ENCODE measurements at places on chromosomes 16 and 17.

DNA sequence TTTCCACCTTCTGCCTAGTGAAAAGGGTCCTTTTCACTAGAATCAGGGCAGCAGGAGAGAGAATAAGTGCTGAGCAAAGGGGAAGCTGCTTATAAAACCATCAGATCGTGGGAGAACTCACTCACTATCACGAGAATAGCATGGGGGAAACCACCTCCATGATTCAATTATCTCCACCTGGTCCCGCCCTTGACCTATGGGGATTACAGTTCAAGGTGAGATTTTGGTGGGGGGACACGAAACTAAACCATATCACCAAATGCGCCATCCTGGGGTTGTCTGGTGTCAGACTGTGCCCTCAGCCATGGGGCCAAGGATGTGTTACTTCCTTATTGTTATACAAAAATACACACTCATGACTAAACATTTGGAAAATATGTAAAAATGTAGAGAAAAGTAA lies 10.4 kb upstream of the KATNB1 start:
- no peak for DNase-seq

GRCh38 chr17:70775679-70776078 lies 606.3 kb downstream of the KCNJ2 start:
- DNase-seq, result no peak

GRCh38 chr17:16925461-16926060 lies 46.4 kb downstream of the TNFRSF13B start:
- DNase-seq, result no peak

DNA sequence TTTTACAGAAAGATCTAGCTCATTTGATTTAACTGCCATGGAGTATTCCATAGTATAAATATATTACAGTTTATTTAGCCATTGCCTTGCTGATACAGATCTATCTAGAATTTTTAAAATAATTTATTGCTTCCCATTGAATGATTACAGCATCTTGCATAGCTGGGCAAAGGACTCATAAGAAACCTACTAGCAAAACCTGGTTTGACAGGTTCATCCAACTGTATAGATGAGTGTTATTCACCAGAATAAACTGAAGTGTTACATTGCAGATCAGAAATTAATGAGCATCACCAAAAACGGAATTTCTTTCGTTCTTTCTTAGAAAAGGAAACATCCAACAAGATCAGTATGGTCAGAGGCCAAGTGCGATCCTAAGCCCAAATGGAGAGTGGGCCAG lies 202.2 kb upstream of the CACNG5 start:
- DNase-seq, result no peak

- no peak for DNase-seq
Measured at GRCh38 chr17:6444571-6445335, 498 bp downstream of the PIMREG start.

GRCh38 chr16:59121411-59122261 lies 387.5 kb upstream of the GOT2 start:
- no peak for DNase-seq

DNA sequence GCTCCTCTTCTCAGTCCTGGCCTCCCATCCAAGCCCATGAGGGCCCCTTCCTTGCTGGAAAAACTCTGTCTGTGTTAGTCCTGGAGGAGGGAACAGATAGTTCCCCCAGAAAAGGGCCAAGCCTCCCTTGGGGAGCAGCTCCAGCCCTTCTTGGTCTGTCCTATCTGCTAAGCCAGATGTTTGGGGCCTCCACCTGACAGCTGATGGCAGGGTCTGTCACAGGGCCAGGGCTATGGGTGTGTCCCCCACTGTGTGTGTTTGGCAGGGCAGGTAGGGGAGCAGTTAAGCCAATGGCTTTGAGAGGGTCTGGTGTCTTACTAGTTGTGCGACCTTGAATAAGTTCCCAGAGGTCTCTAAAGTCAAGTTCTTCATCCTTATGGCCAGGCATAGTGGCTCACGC lies 13.6 kb upstream of the SLC4A1 start:
- DNase-seq, result no peak

DNA sequence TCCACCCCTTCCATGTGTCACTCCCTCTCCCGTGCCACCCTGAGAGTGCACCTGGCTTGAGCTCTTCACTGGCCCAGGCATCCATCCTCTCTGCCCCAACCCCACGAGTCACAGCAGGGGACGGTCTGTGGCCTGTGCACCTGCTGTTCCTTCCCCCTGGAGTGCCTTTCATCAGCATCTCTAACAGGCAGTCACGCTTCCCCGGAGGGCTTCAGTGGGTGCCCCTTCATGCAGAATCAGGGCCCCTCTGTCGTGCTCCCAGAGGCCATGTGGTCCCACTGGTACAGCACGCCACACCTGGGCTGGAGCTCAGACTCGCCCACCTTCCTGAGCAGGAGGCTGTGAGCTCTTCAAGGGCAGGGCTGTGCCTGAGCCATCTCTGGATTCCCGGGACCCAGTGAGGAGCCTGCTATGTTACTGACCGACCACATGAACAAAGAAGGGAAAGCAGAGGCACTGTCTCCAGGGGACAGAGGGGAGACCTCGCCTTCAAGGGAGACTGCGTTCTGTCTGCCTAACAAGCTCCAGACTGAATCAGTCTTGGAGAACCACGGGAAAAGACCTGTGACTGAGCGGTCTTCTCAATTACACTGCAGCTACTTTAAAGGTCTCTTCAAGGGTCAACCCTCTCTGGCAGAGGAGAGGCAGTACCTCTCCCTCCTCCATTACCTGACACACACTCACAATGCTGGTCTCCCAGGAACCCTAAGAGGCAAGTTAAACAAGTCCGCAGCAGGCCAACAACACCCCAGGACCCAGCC lies 78.8 kb upstream of the DOC2B start:
- DNase-seq, result no peak

GRCh38 chr17:29567554-29568330 lies 759 bp upstream of the TP53I13 start:
- peak; percentile 29 for DNase-seq

DNA sequence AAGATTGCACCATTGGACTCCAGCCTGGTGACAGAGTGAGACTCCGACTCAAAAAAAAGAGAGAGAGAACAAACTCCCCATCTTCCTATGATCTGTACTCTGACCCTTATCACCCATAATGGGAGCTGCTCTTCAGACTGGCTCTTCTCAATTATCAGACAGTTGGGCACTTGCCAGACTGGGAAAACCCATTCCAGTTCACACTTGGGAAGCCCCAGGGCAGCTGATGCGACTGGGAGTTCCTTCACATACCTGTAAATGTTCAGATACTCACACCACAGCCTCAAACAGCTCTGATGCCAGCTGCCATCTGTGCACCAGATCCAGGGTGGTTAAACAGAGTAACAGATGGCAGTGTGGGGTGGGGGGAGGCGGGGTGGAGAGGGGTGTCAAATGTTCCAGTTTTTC lies 23.8 kb upstream of the TMEM101 start:
- DNase-seq, result no peak

- DNase-seq, result no peak
Measured at GRCh38 chr16:86625029-86625428, 46.7 kb downstream of the FOXL1 start.

DNA sequence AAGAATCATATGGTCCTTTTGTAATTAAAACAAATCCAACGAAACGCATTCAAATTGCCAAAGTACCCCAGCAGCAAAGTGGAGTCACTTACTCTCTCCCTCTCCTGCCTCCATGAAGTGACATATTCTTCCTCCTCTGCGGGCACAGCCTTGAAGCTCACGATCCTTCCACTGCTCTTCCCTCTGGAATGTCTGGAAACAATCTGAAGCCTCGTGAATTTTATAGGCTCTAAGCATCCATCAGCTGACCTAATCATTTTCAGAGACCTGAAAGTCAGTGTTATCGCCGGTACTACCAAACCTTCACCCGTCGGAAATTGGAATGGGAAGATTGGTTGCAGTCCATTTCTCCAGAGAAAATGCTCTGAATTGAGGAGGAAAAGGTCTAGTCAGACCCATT lies 134.5 kb upstream of the FOXF1 start:
- DNase-seq, result no peak

GRCh38 chr16:23509782-23510163 lies 521 bp downstream of the GGA2 start:
- DNase-seq, result no peak

DNA sequence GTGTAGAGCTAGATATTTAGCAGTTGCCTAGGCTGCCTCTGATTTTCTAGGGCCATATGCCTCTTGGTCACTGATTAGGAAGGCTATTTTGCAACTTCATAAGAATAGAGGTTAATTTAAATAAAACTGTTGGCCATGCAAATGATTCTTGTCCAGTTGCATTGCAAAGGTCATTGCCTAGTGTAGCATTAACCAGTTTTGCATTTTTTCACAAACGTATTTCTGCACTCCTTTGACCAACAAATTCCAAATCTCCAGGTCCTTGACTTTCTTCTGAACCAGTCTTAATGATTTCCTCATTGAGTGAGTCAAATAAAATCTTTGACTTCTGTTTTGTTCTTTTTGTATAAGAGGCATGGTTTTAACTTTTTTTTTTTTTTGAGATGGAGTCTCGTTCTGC lies 33.5 kb downstream of the ERCC4 start:
- DNase-seq, result no peak

DNA sequence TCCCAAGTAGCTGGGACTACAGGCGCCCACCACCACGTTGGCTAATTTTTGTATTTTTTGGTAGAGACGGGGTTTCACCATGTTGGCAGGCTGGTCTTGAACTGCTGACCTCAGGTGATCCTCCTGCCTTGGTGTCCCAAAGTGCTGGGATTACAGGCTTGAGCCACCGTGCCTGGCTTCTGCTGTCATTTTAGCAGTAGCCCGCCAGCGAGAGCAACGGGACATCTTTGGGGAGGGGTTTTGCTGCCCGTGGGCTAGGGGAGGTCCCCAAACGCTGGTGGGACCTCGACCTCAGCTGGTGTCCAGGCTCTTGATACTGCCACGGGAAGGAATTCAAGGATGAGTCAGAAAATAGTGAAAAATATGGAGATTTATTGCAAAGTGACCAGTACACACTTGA lies 108.1 kb upstream of the CACNG5 start:
- no peak for DNase-seq

GRCh38 chr16:77816293-77816692 lies 27.9 kb downstream of the VAT1L start:
- DNase-seq, result peak; percentile 20

DNA sequence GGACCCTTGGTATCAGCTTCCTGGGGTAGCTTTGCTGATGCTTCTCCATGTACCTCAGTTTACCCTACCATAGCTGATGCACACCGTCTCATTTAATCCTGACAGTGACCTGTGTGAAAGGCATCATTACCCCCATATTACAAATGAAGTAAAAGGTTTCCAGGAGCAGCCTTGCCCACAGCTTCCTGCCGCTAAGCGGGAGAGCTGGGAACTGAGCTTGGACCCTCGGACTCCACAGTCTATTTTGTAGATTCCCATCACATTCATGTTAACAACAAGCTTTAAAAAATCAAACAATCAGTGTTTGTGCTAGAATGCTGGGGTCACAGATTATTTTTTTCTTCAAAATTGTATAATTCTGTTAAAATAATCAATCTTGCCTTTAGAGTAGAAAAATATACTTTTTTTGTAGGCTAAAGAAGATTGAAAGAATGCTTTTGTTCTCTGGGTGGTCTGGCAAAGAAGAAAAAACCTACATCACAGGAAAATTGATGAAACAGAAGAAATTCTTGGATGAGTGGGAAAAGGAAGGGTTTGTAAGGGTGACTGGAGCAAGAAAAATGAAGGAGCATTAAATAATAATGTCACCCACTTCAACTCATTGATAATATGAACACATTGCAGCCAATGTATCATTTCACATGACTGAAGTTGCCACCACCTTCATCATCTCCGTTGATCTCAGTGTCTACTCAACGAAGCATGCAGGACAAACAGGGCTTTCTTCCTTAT lies 9.5 kb upstream of the USP10 start:
- DNase-seq, result no peak

DNA sequence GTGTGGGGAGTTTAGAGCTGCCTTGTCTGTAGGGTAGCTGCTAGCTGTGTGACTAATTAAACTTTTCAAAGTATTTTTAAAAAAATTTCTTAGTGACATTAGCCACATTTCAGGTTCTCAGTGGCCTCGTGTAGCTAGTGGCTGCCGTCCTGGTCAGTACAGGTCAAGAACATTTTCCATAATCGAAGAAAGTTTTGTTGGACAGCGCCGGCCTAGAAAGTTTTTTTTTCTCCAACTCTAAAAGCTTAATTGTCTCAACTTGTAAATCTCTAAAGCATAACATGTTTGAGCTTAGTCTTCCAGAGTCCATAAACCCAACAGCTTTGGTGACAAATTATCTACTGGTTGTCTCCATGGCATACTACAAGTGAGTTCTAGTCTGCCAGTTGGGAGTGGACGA lies 4.3 kb downstream of the AKAP1 start:
- no peak for DNase-seq

- DNase-seq, result peak; percentile 84
Measured at GRCh38 chr16:66618588-66619375, 14.3 kb downstream of the CMTM3 start.

DNA sequence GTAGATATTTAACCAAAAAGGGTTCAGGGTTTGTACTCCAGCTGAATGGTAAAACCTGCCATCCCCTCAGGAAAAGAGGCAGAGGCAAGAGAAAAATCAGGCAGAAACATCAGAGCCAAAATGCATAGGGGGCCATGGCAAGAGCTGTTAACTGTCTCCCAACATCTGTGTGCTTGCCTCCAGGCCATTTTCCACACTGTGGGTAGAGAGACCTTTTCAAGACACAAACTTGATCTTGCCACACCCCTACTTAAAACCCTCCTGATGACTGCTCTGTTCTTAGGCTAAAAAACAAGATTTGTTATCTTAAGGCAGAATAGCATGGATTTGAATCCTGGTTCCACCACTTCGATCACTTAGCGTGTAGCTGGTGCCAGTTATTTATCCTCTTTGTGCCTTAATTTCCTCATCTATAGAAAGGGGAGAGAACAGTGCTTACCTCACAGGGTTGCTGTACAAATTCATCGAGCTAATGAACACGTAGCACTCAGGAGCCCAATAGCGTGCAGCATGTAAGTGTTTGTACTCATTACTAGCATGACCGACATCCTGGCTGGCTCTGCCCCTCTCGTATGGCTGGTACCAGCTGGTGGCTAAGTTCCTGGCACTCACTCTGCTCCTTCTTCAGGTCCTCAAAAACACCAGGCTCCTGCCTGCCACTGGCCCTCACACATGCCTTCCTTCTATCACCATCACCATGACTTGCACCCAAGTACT lies 25.8 kb downstream of the STAT3 start:
- DNase-seq, result no peak

DNA sequence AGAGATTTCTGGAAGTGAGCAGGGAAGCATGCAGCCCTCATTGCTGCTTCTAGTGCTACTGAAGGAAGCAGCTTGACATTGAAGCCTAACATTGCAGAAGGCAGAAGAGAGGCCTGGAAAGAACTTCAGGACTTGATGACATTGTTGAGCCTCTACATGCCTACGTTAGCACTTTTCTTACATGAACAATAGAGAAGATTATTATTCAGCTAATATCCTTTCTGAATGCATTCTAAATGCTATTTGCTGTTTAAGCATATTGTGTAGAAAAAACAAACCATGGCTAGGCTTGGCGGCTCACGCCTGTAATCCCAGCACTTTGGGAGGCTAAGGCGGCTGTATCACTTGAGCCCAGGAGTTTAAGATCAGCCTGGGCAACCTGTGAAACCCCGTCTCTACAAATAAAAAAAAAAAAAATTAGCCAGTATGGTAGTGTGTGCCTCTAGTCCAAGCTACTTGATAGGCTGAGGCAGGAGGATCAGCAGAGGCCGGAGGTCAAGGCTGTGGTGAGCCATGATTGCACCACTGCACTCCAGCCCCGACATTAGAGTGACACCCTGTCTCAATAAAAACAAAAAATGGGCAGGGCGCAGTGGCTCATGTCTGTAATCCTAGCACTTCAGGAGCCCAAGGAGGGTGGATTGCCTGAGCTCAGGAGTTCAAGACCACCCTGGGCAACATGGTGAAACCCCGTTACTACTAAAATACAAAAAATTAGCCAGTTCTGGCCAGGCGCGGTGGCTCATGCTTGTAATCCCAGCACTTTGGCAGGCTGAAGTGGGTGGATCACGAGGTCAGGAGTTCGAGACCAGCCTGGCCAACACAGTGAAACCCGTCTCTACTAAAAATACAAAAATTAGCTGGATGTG lies 2.2 kb upstream of the AURKB start:
- DNase-seq, result no peak

Measured in NCI-H226 (cell line).